ENCODE measurements at places on chromosomes 7 and 10. TPM values are rescaled to one million over a fixed set of nuclear protein-coding genes. Genes with fewer than 3 reads are reported as not detected.

The OR13A1 gene
- not detected for total RNA-seq

The BLVRA gene
- total RNA-seq, result 29.7 TPM

The CFAP70 gene
- total RNA-seq, result 2.6 TPM

The ACSM6 gene
- total RNA-seq, result not detected

The ZPBP gene
- not detected for total RNA-seq

The EPHB6 gene
- 59.9 TPM for total RNA-seq

The PRKAR2B gene
- total RNA-seq, result 81.0 TPM

The NUPR2 gene
- not detected for total RNA-seq

The NOBOX gene
- not detected for total RNA-seq

The ZNF736 gene
- total RNA-seq, result 28.3 TPM

The AGMO gene
- total RNA-seq, result not detected

The EXOC4 gene
- 96.6 TPM for total RNA-seq

The PRTFDC1 gene
- total RNA-seq, result 0.40 TPM

GRCh38 chr10:33459602-33460001 lies 125.1 kb upstream of the NRP1 start:
- DNase-seq, result no peak
- H3K4me1 ChIP-seq, result no peaks in the 10 kb centered on the region
- no peak overlapping the region for H3K4me3 ChIP-seq
- no peak overlapping the region for H3K27ac ChIP-seq
- no peaks in the 10 kb centered on the region for H3K36me3 ChIP-seq

- peaks cover 21% of the 10 kb centered on the region for H3K27me3 ChIP-seq
- no peak for DNase-seq
- H3K27ac ChIP-seq, result no peak overlapping the region
- no peaks in the 10 kb centered on the region for H3K4me1 ChIP-seq
- H3K4me3 ChIP-seq, result no peak overlapping the region
These were observed 3.3 kb downstream of the FRMPD2 start for GRCh38 chr10:48271047-48271730.

DNA sequence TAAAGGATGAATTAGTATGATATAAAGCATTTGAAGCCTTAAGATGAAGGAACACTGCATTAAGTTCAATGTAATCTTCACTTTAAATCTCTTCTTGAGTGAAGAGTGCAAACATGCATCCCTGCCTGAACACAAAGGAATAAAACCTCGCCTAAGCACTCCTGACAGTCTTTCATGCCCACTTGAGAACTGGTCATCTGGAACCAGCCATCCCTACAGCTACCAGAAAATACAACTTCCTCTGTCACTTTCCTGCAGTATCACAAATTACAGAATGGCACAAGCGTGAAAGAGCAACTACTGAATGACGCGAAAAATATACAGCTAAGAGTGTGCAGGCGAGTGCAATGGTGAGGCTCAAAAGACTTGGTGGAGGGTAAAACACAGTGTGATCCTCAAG lies 1079.9 kb downstream of the CNTNAP2 start:
- H3K4me3 ChIP-seq, result no peak overlapping the region
- H3K4me1 ChIP-seq, result no peaks in the 10 kb centered on the region
- H3K36me3 ChIP-seq, result no peaks in the 10 kb centered on the region
- no peak for DNase-seq
- no peak overlapping the region for H3K27ac ChIP-seq
- no peaks in the 10 kb centered on the region for H3K27me3 ChIP-seq

GRCh38 chr10:128929131-128929530 lies 537.9 kb upstream of the MGMT start:
- no peaks in the 10 kb centered on the region for H3K36me3 ChIP-seq
- H3K27me3 ChIP-seq, result peaks cover 14% of the 10 kb centered on the region
- H3K27ac ChIP-seq, result no peak overlapping the region
- DNase-seq, result no peak

GRCh38 chr10:129740532-129741279 lies 223.4 kb downstream of the EBF3 start:
- no peak overlapping the region for H3K27ac ChIP-seq
- no peaks in the 10 kb centered on the region for H3K27me3 ChIP-seq
- no peak for DNase-seq
- no peaks in the 10 kb centered on the region for H3K36me3 ChIP-seq
- H3K4me1 ChIP-seq, result no peaks in the 10 kb centered on the region
- no peak overlapping the region for H3K4me3 ChIP-seq

DNA sequence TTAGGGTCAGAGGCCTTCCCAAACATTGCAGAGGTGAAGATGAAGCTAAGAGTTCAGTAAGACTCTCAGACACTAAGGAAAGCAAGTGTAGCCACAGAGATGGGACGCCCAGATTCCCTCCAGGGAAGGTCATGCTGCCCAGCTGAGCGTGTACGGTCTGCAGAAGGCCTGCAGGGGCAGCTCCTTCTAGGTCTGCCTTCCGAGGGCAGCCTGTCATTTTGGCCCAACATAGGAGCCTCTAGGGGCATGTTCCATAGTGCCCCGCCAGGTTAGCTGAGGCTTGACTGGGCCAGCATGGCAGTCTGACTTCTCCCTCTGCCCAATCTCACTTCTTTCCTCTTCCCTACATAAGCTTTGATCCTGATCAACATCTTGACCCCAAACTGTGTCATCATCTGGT lies 130.7 kb downstream of the PIP4K2A start:
- H3K27me3 ChIP-seq, result no peaks in the 10 kb centered on the region
- H3K36me3 ChIP-seq, result peaks cover 8% of the 10 kb centered on the region
- peaks cover 31% of the 10 kb centered on the region for H3K4me1 ChIP-seq
- H3K4me3 ChIP-seq, result no peak overlapping the region
- H3K27ac ChIP-seq, result peak overlapping the region; percentile 75
- no peak for DNase-seq

DNA sequence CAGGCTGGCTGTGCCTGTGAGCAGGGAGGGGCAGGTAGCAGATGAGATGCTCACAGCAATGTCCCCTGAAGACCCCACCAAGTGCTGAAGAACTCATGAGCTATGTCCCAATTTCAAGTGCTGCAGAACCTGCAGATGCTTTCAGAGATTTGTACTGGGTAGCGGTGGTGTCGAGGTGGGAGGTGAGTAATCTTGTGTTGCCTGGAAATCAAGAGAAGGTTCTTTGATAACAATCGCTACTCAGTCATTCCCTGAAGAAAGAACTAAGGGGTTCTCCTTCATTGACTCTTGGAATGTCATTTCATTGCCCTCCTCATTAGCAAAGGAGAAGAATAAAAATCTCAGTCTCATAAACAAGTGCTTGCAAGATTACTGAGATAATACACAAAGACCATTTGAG lies 246.4 kb downstream of the EMX2 start:
- no peaks in the 10 kb centered on the region for H3K36me3 ChIP-seq
- peaks cover 29% of the 10 kb centered on the region for H3K27me3 ChIP-seq
- no peaks in the 10 kb centered on the region for H3K4me1 ChIP-seq
- no peak for DNase-seq
- H3K27ac ChIP-seq, result no peak overlapping the region

DNA sequence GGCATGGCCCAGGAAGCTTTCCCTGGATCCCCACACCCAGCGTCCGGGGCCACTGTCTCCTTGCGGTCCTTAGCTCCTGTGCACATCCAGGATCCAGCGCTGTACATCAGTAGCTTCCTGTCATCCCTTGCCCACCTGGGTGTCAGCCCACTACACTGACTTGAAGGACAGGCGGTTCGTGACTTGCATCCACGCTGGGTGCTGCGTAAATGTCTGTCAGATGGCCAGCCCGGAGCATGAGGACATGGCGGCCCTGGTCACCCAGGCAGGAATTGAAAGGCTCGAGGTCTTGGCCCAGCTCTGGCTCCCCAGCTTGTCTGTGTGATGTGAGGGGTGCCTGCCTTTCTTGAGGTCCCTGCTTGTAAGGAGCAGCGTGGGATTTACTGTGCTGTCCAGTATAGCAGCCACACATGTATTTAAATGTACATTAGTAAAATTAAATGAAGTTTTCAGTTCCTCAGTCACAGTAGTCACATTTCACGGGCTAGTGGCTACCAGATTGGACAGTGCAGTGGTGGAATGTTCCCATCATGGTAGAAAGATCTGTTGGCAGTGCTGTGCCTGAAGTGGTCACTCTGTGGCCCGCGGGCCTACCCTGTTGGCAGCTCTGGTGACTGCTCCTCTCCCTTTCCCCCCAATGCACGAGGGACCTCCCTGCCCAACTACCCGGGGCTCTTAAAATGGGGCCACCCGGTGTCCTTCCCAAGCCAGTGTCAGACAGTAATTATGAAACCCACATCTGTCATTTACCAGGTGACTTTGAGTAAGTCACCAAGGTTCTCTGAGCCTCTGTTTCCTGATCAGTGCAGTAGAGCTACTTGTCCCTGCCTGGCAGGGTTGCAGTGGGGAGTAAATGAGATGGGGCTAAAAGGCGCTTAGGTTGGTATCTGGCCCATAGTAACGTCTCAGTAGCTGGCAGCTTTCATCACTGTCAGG lies 97.8 kb upstream of the PPIF start:
- H3K27ac ChIP-seq, result peak overlapping the region; percentile 95
- peaks cover 37% of the 10 kb centered on the region for H3K4me1 ChIP-seq
- H3K4me3 ChIP-seq, result peak overlapping the region; percentile 28

- no peak overlapping the region for H3K27ac ChIP-seq
- DNase-seq, result no peak
- peaks cover 2% of the 10 kb centered on the region for H3K36me3 ChIP-seq
- H3K4me3 ChIP-seq, result no peak overlapping the region
- peaks cover 8% of the 10 kb centered on the region for H3K4me1 ChIP-seq
- no peaks in the 10 kb centered on the region for H3K27me3 ChIP-seq
These were observed 100.7 kb downstream of the POLL start for GRCh38 chr10:101487399-101487798.

DNA sequence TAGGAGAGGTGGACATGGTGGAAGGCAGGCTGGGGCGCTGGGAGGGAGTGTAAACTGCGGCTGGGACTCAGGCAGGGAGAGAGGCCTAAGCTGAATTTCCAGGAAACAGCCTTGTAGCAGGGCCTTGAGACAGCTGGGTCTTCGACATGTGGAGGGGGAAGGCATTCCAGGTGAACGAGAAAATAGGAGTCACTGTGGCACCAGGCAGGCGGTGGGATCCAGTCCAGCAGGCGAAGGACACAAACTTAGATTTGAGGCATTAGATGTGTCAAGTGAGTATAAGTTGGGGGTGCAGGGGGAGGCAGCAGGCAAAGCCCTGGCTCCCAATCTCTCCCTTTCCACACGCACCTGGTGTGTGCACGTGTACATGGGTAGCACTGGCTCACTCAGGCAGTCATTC lies 105.3 kb downstream of the PTPN20 start:
- no peaks in the 10 kb centered on the region for H3K36me3 ChIP-seq
- no peaks in the 10 kb centered on the region for H3K4me1 ChIP-seq
- H3K4me3 ChIP-seq, result no peak overlapping the region

DNA sequence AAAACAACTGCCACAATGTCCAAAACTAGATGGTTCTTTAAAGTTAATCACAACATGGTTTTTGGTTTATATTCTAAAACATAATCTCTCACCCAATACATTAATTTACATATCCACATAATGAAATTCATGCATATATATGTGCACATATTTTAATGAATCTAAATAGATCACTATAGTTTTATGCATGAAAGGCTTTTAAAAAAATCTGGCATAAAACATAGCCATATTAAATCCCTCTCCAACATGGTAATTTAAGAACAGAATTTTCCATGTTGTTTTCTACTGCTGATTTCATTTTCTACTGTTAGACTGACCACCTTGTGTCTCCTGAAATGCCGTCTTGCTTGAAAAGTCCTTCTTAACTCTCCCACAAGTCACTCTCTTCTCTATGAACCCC lies 196.1 kb upstream of the AOAH start:
- peaks cover 5% of the 10 kb centered on the region for H3K36me3 ChIP-seq
- H3K4me3 ChIP-seq, result no peak overlapping the region
- DNase-seq, result no peak

GRCh38 chr10:71761541-71762113 lies 11.7 kb downstream of the VSIR start:
- no peak for DNase-seq
- H3K4me3 ChIP-seq, result peak overlapping the region; percentile 80
- H3K4me1 ChIP-seq, result peaks cover 71% of the 10 kb centered on the region
- H3K27ac ChIP-seq, result peak overlapping the region; percentile 92

DNA sequence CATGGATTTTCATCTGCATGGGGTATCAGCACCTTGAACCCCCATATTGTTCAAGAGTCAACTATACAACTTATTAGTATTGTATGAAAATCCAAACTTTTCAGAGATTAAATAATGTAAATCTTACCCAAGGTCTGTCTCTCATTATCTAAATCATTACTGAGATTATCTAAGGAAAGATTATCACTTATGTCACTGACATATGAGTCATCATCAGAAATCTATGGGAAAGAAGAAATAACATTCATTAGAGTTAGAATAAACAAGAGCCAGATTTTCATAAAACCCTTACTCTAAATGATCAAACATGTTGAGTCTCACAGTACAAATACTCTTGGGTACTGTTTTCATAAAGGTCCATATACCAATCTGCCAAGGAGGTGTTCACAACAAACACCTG lies 83.3 kb upstream of the GSDME start:
- H3K36me3 ChIP-seq, result peaks cover 10% of the 10 kb centered on the region
- no peak overlapping the region for H3K4me3 ChIP-seq
- peaks cover 26% of the 10 kb centered on the region for H3K4me1 ChIP-seq
- no peaks in the 10 kb centered on the region for H3K27me3 ChIP-seq
- H3K27ac ChIP-seq, result peak overlapping the region; percentile 32
- no peak for DNase-seq

DNA sequence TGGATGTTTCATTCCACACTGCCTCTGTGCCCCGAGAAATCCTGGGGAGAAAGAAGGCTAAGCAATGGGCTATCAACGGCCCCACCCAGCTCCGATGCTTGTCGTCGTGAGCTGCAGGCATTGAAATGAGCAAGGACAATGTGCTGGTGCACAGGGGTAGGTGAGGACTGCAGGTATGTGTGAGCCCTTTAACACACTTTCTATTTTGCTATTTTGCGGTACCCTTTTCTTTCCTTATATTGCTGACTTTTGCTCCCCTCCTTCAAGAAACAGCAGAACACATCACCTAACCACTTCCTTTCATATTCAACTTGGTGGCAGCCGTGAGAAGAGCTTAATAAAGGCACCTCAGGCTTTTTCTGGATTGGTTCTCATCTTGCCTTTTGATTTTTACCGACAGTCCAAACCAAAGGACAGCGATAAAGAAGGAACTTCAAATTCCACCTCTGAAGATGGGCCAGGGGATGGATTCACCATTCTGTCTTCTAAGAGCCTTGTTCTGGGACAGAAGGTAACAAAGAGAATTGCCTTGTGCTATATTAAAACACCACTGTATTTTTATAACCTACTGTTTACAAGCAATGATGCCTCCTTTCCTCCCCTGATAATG lies 39.2 kb downstream of the AIFM2 start:
- no peak for DNase-seq
- no peaks in the 10 kb centered on the region for H3K27me3 ChIP-seq
- H3K4me1 ChIP-seq, result peaks cover 34% of the 10 kb centered on the region
- peak overlapping the region; percentile 92 for H3K4me3 ChIP-seq

GRCh38 chr10:7475939-7476338 lies 65.1 kb upstream of the SFMBT2 start:
- H3K27me3 ChIP-seq, result no peaks in the 10 kb centered on the region
- H3K4me1 ChIP-seq, result peaks cover 37% of the 10 kb centered on the region
- no peak overlapping the region for H3K4me3 ChIP-seq
- H3K27ac ChIP-seq, result peak overlapping the region; percentile 49

Measured in T-helper 17 cell (primary cell).